CD4-positive, alpha-beta T cell (primary cell): ENCODE measurements at places on chromosomes 7 and 10.

DNA sequence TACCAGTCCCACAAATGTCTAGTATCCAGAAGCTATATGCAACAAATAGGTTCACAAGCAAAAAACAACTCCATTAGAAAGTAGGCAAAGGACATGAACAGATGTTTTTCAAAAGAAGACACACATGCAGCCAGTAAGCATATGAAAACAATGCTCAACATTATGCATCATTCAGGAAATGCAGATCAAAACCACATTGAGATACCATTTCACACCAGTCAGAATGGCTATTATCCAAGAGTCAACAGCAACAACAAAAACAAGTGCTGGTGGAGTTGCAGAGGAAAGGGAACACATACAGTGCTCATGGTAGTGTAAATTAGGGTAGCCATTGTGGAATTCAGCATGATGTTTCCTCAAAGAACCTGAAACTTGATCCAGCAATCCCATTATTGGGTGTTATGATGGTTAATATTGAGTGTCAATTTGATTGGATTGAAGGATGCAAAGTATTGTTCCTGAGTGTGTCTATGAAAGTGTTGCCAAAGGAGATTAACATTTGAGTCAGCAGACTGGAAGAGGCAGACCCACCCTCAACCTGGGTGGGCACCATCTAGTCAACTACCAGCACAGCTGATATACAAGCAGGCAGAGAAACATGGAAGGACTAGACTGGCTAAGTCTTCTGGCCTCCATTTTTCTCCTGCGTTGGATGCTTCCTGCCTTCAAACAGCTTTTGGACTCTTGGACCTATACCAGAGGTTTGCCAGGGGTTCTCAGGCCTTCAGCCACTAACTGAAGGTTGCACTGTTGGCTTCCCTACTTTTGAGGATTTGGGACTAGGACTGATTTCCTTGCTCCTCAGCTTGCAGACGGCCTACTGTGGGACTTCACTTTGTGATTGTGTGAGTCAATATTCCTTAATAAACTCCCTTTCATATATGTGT lies 218.4 kb upstream of the SEMA3D start:
- no peak for DNase-seq

- DNase-seq: no peak
These were observed 468.1 kb upstream of the AKR1E2 start for GRCh38 chr10:4357911-4358310.

GRCh38 chr7:113797420-113798010 lies 121.3 kb downstream of the PPP1R3A start:
- no peak for DNase-seq

- DNase-seq: no peak
These were observed 109.9 kb downstream of the ZMIZ1 start for GRCh38 chr10:79178614-79179163.

- peak; percentile 2 for DNase-seq
These were observed 17.9 kb upstream of the PRKAR1B start for GRCh38 chr7:744854-745430.

DNA sequence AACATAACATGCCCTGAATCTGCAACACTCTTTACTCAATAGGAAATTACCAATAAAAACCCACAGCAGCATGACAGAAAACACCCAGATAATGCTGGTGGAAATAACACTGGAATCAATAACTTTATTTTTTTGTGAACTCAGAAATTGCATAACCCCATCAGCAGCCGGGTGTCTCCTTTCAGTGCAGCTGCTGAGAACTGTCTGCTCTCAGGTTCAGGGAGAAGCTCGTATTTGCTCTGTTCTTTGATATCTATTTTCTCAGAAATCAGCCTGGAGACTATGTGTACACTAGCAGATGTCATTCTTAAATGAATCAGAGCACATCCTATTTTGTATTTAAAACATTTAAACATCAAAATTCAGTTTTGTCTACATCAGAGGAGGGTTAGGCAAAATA lies 506.0 kb downstream of the POM121L12 start:
- DNase-seq: no peak

DNA sequence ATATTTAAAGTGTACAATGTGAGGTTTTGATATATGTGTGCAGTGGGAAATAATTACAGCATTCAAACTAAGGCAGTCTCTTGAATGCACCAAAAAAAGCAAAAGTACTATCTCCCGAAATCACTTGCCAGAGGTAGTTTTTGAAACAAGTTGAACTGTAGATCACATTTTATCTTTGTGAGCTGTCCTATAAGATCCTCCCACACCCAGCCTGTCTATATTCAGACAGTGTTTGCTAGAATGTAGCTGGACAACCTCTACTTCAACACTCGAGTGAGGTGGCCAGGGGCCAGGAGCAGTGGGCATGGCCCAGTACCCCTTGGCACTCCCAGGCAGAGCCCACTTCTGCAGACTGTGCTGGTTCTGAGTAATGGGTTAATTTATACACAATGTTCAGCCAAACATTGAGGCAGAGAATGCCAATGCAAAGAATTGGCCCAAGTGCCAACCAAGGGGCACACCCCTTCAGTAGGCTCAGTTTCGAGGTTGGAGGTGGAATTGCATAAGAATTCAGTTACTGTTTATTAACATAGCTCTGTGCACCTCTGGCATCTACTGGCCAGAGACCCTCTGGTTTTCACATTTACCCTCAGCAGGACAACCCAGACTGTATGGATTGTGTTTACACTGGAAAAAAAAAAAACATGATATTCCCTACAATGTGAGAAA lies 70.5 kb downstream of the AHR start:
- DNase-seq: no peak

DNA sequence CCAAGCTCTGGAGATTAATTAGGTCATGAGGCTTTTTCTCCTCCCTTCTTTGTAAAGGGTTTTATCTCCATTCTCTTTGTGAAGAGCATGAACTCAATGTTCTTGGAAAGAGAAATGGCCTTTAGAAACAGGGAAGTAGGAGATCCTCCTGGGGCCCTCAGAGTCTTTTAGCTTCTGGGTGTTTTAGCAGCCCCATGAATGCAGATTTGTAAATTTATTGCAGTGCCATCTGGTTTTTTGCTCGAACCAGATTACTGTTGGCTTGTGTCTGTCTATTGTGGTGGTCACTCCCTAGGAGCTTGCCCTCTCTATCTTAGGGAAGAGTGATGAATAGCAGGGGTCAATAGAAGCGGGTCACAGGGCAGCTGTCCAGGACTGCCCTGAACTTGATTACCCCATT lies 110.6 kb downstream of the BTRC start:
- no peak for DNase-seq

GRCh38 chr10:208616-209015 lies 73.4 kb downstream of the ZMYND11 start:
- no peak for DNase-seq

GRCh38 chr10:1347962-1348772 lies 292.0 kb downstream of the WDR37 start:
- DNase-seq: no peak

- DNase-seq: no peak
These were observed 25.8 kb upstream of the BET1 start for GRCh38 chr7:94029976-94030375.

GRCh38 chr7:945556-946255 lies 8.8 kb downstream of the ADAP1 start:
- no peak for DNase-seq

GRCh38 chr10:125116652-125117310 lies 43.6 kb downstream of the CTBP2 start:
- no peak for DNase-seq

DNA sequence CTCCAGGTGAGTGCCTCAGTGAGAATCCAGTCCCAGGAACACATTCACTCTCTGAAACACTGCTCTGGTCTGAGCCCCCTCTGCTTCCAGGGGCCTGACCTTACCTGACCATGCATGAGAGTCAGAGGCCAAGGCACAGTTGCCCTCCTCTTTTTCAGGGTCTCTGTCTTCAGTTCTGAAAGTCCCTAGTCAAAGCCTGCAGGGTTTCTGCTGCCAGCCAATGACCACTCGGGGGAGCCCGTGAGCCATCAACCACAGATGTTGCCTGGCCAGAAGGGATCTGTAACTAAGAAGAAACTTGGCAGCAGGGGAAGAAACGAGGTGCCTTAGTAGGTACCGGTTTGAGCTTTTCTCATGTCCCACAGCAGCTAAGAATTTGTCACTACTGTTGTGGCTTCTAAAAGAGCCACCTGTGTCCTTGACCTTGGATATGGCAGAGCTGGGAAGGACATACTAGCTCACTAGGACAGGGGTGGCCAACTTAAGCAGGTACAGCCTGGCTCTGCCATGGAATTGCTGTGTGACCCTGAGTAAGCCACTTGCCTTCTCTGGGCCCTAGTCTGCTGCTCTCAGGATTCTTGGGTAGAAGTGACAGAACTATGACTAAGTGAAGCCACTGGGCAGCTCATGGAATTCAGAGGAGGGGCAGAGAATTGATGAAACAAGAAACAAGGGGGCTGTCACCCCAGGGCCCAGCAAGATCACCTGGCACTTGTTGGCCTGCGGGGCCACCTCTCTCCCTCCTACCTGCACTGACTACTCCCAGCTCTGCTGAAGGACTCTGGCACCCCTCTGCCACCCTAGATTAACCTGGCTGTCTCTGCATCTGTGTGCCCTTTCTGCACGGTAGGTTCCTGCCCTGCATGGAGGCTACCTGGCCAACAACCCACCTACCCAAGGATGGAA lies 83.8 kb upstream of the GPR26 start:
- peak; percentile 70 for DNase-seq
